Left cardiac atrium (tissue), 4 donors: ENCODE measurements at places on chromosomes 13 and 19.

GRCh38 chr19:10848230-10848856 is at the start of gene C19orf38:
Gene C19orf38 (plus strand): TSS chr19:10848415. CDS start chr19:10848509, 94 bp downstream.
- no peak for DNase-seq

- no peak for DNase-seq
Observed at GRCh38 chr19:45780146-45780447, 2.2 kb downstream of the DMPK start.

DNA sequence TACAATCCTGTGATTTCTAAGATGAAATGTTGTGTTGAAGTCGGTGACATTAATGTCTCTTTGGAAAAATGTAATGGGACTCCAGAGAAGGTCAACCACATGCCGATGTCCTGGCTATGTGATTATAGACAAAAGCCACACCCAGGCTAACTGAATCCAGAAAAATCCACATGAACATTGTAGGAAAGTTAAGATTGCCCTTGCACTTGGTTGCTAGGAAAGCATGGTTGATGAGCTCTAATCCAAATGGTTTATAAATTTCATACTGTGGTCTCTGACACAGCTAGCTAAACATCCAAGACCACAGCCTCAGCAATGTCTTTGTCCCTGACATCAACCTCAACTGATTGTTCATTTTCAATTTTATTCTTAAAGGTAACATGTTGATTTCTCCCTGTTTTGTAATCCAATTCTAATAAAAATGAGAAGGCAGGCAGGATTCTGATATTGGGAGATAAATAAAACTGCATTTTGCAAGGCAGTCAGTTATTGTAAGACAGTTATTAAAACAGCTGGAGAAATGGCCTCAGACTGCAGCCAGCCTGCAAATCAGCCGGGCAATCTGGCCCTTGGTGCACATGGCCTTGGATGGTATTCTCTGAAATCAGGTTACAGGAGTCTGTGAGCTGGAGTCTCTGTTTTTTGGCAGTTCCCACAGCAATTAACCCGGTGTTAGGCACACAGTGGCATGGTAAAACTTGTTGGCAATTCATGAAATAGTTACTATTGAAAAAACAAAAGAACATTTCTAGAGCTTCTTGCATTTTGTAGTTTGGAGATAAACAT is 93.9 kb downstream of the STARD13 start:
- no peak for DNase-seq

DNA sequence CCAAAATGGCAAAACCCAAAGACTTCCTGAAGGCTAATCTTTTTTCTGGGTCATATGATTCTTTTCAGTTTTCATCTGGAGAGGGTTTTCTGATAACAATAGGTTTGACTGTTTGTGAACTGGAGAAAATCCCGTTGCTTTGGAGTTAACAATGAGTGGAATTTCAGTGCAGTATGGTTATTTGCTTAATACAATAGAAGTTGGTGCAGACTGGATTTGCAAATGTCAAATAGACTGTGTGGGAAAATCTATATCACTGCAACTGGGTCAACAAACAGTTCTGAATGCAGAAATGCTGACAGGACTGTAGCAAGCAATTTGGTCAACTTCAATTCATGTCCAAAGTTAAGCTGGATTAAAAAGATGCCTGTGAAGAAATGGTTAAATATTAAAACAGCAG is 267.5 kb upstream of the ARGLU1 start:
- DNase-seq, result no peak

DNA sequence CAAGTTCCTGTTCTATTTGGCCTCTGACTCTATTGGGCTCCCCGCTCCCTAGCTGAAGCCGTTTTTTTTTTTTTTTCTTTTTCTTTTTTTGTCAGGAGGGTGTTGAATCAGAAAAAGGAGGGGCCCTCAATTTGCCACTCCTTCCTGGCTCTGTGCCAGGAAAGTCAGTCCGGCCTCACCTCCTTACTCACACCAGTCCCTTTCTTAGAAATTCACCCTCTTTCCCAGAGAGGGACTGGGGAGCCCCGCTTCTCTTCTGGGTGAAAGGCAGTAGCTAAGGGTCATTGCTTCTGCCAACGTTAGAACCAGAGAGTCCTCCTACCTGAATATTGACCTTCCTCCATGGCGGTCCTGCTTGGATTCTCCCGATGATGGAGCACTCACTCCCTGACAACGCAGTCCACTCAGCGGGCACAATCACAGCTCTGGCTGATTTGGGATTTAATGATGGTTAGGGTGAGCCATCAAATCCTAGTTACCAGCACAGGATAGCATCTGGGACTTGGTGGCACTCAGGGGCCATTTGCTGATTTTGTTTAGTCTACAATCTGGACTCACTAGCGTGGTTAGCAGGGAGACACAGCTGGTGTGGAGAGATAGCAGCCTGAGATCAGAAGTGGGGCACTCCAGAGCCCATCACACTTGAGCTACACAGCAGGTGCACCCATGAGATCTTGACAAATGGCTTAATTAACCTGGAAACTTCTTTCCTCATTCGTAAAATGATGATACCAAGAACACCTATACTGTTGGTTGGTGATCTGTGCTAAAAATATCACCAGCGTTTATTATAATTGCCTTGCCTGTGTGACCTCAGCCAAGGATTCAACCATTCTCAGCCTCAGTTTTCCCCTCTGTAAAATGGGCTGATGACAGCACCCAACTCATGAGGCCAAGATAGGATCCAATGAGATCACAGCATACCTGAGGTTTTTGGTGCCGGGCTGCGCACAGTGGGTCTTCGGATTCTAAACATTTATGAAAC is 2.2 kb downstream of the FCER2 start:
- DNase-seq, result no peak

DNA sequence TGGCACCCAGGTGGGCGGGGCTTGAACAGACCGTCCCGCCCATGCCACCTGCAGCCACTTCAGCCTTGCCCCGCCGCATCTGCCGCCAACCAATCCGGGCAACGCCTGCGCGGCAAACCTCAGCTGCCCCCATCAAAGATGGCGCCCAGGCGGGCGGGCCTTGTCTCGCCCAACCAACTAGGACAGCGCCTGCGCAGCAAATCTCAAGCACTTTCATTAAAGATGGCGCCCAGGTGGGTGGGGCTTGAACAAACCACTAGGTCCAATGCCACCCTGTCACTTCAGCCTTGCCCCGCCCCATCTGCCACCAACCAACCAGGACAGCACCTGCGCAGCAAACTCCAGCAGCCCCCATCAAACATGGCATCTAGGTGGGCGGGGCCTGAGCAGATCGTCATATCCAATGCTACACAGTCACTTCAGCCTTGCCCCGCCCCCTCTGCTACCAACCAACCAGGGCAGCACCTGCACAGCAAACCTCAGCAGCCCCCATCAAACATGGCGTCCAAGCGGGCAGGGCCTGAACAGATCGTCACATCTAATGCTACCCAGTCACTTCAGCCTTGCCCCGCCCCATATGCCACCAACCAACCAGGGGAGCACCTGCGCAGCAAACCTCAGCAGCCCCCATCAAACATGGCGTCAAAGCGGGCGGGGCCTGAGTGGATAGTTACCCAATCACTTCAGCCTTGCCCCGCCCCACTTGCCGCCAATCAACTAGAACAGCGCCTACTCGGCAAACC is 1.4 kb downstream of the PEG3 start:
- DNase-seq, result peak; percentile 98

GRCh38 chr13:29883941-29884518 is 33.6 kb upstream of the UBL3 start:
- no peak for DNase-seq

DNA sequence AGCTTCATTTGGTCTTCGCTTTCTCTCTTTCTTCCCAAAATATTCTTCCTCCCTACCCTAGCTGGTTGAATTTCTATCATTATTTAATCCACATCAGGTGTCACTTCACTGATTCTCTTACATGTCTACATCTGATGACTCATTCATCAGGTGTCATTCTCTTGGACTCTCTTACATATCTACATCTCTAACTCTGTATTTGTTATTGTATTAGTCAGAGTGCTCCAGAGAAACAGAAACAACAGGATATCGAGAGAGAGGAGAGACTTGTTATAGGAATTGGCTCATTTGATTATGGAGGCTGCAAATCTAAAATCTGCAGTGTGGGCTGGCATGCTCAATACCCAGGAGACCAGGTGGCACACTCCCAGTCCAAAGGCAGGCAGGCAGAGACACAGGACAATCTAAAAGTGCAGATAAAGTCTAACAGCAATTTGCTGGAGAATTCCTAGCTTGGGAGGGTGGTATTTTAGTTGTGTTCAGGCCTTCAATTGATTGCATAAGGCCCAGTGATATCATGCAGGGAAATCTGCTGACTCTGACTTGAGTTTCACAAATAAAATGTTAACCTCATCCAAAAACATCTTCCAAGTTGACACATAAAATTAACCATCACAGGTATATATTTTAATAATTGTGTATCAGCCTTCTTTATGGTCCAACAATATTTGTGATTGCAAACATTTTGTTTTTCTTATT is 541.4 kb upstream of the SLITRK5 start:
- no peak for DNase-seq

- DNase-seq, result no peak
Observed at GRCh38 chr13:91331047-91331915, 16.2 kb upstream of the MIR17HG start.

DNA sequence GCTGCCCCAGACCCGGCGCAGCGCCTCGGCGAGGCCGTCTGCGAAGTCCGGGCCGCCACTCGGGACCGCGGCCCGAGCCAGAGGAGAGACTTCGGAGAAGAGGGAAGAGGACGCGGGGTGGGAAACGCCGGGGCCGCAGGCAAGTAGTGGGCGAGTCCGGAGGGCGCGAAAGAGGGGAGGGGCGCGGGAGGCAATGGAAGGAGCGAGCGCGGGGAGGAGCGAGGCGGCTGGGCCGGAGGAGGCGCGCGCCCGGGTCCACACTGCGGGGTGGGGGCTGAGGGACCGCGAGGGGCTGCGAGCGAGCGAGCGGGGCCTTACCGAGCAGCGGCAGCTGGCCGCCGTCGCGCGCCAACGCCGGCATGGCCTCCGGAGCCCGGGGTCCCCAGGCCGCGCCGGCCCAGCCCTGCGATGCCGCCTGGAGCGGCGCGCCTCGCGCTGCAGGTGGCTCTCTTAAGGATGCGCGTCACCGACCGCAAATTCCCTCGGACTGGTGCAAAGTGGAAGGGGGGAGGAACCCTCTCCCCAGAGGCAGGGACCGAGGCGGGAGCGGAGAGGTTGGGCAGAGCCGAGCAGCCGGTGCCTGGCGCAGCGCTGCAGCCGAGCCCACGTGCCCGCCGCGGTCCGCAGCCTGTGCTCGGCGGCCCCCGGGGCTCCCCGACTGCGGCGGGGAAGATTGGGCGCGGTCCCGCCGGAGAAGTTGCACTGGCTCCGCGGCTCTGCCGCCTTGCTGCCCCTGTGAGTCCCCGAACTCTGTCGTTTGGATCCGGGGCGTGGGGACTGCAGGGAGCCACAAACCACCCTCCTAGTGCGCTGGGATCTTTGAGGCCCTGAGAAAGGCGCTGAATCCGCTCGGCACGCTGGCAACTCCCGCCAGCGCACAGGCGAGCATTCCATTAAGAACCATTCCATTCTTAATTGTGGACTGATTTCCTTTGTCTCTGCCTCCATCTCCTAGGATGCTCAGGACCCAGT is at the start of gene FLT3:
Gene FLT3 (minus strand): TSS at position 427 of the 972 bp plus-strand sequence. CDS start 66 bp downstream, at position 361.
- DNase-seq, result no peak

GRCh38 chr19:30074741-30075715 is 133.0 kb downstream of the URI1 start:
- DNase-seq, result no peak

DNA sequence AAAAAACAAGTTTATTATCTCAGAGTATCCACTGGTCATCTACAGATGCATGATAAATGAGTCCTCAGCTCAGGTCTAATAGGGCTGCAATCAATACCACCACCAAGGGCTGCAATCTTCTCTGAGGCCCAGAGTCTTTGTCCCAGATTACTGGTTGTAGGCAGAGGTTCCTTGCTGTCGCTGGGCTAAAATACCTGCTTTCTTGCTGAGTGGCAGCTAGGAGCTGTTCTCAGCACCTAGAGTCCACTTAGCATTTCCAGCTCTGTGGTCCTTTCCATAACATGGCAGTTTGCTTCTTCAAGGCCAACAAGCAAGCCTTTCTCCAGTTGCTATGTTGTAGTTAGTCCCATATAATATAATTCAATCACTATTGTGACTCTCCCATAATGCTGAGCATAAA is 351.3 kb downstream of the SLITRK1 start:
- DNase-seq, result no peak

- no peak for DNase-seq
Observed at GRCh38 chr13:86000546-86000945, 201.3 kb upstream of the SLITRK6 start.

DNA sequence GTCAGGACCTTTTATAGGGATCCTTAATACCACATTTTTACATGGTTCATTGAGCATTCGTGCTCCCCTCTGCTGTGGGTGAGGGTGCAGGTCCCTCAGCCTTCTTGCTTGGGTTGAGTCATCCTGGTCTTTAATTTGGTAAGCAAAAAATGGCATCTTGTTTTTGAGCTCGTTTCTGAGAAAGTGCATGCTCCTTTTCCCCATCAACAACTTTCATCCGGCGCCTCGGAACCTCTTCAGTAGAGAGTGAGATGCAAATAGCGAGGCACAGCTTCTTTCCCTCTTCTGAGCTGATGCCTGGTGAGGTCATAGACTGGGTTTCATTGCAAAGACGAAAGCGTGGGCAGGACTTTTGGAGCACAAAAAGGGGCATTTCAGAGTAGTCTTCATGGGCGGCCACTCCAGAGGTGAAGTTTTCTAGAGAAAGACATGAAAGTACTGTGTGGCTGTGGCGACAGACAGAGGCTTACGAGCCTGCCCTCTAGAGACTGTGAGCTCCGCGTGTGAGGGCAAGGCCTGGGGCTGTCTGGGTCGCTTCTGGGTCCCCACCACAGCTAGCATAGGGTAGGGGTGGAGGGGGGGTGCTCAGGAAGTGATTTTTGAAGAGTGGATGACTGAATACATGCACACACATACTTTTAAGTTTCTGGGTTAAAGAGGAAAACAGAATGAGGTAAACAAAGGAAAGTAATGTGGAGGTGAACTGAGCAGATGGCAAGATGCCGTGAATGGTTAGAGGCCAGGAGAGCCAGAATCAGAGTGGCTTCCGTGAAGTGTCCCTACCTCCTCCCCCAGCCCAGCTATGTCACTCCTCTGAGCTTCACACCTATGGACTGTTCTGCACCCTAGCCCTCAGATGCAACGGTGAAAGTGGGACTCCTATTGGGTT is 44.3 kb downstream of the BBC3 start:
- DNase-seq, result no peak

GRCh38 chr19:54790711-54791110 is 12.7 kb upstream of the KIR2DL4 start:
- DNase-seq, result no peak

- no peak for DNase-seq
Observed at GRCh38 chr13:50711996-50712395, 131.5 kb downstream of the DLEU7 start.

GRCh38 chr13:45120967-45121831 is 889 bp downstream of the GTF2F2 start:
- DNase-seq, result no peak

GRCh38 chr13:41520016-41520659 is 62.8 kb downstream of the RGCC start:
- no peak for DNase-seq
